ENCODE measurements at places on chromosomes 5 and 9.
A peak's percentile ranks its signal among the peaks of the same experiment; 100 is the strongest.

GRCh38 chr5:139068494-139069151 is 129.5 kb downstream of the SIL1 start:
- DNase-seq = no peak

DNA sequence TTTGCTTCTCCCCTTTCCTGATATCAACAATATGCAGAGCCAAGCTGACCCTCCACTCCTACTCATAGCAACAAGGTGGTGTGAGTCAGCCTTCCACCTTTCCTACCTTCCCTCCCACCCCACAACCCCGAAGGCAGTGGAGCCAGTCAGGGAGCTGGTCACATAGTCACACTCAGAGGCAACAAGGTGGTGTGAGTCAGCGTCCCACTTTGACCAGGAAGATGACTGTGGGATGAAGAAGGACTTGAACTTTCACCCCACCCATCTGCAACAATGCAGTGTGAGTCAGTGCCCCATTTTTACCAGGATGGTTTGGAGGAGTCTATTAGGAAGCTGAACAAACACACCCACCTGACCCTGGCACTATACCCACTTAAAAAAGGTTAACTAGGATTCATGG is 30.1 kb upstream of the ZNF782 start:
- peak; percentile 49 for DNase-seq

DNA sequence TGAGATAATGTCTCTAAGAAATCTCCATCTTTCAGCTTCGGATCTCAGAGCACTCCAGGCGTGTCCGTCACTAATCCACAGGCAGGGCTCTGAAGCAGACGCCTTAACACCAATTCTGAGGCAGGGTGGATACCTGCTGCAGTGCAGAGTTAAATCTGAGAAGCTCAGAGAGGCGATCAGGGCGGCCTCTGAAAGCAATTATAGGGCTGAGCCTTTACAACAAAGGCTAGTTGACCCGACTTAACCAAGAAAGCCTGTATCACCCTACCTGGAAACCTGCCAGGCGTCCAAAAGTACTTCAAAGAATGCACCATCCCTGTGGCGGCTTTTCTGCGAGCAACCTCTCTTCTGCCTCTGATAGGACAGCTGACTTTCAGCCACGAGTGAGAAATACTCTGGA is 134.8 kb upstream of the MSX2 start:
- DNase-seq = no peak

GRCh38 chr9:110555551-110556331 is 23.8 kb downstream of the SVEP1 start:
- no peak for DNase-seq

- DNase-seq = peak; percentile 42
Measured at GRCh38 chr5:60196385-60197113, 303.0 kb upstream of the PDE4D start.

DNA sequence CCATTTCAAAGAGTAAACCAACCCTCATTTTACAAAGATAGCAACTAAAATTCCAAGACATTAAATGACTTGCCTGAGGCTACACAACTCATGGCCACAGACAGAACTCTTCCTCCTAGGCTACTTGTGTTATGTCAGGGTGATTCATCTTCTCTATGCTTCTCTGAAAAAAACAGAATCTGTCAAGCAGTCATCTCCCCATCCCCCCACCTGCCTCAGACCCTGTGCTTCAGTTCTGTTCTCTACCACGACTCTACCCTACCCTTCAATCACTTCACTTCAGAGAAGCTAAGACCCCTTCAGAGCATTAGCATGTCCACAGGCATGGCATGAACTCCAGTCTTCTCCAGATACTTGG is 277.7 kb upstream of the PTGER4 start:
- no peak for DNase-seq
